T-helper 2 cell (primary cell): ENCODE measurements at places on chromosomes 16 and 17.
A peak's percentile ranks its signal among the peaks of the same experiment; 100 is the strongest.

GRCh38 chr16:55655897-55656681 lies at the start of gene SLC6A2:
TSS of gene SLC6A2 (plus strand) at chr16:55655988. CDS start at chr16:55656695, 707 bp downstream.
- DNase-seq = no peak

GRCh38 chr17:1972487-1973160 lies 52.5 kb downstream of the RTN4RL1 start:
- DNase-seq = no peak

DNA sequence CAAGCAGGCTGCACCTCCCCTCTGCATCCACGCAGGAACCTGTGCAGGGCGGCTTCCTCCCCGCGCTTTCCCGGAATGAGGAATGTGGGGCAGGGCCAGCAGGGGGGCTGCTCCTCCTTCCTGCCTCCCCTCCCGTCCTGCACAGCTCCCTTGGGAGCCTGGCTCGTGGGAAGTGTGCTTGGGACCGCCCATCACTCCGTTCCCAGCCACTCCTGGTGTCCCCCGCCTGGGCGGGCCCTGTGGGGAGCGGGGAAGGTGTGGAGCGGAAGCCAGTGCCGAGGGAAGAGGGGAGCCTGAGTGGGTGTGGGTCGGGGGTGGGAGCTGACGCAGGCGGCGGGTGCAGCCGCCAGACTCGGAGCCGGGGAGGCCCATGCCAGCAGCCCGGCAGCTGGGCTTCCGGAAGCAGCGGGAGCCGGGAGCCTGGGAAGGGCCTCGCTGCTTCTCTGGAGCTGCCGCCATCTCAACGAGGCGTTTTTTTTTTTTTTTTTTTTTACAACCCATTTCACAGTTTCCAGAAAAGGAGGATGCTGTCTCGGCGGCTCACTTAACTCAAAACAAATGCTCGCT lies 24.1 kb downstream of the BAHCC1 start:
- no peak for DNase-seq

GRCh38 chr17:17063546-17064122 lies 21.4 kb downstream of the MPRIP start:
- no peak for DNase-seq

DNA sequence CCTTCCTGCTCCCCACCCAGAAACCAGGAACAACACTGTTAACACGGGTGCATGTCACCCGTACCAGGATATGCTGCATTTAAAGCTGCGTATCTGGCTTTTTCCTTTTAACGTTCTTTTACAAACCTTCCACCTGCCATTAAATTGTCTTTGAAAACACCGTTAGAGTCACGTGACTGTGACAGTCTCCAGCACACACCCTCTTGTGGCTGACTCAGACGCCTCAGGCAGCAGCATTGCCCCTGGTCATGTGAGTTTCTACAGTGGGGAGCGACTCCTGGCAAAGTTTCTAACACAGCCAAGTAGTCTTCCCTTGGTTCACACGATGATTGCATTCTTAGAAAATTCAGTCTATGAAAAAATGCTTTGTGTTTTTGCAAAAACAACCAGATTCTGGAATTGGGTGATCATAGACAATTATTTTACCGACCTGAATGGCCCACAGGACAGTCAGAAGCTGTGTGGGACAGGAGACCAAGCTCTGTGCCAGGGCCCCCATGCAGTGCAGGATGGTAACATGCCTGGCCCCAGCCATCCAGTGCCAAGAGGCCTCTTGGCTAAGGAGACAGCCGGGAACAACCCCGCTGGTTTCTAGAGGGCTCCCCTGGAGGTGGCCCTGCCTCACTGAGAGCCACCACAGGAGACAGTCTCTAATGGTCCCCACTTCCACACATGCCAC lies 199.1 kb downstream of the KATNIP start:
- no peak for DNase-seq

DNA sequence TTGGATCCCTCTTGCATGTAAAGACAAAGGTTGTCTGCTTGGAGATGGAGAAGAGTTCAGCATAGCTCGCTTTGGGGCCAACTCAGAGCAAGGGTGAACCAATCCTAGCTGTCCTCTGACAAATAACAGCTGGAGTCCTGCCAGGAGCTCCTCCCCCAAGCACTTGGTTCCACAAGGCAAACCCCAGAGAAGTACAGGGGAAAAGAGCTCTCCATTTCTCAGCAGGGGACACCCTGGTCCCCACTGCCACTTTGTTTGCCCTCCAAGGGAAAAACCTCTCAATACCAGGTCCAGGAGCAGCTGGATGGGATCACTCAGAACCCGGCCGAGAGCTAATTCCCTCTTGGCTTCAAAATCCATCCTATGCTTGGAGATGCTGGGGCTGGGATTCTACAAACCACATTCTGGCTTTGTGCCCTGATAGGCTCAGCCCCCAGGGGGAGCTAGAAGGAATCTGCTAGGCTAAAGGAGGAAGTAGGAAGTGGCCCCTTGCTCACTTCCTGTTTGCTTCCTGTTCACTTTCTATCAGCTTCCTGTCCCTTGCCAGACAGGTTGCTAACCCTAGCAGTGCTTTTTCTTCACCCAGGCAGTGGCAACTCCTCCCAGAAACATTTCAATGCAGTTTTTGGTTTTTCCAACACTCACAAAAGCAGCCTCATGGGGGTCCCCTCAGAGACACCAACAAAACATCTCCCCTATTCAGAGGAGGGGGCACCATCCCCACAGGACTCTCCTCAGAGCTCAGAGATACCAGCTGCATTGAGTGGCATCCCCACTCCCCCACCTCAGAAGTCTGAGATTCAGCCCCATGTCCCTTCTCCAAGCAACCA lies 30.7 kb downstream of the CDRT4 start:
- DNase-seq = no peak

DNA sequence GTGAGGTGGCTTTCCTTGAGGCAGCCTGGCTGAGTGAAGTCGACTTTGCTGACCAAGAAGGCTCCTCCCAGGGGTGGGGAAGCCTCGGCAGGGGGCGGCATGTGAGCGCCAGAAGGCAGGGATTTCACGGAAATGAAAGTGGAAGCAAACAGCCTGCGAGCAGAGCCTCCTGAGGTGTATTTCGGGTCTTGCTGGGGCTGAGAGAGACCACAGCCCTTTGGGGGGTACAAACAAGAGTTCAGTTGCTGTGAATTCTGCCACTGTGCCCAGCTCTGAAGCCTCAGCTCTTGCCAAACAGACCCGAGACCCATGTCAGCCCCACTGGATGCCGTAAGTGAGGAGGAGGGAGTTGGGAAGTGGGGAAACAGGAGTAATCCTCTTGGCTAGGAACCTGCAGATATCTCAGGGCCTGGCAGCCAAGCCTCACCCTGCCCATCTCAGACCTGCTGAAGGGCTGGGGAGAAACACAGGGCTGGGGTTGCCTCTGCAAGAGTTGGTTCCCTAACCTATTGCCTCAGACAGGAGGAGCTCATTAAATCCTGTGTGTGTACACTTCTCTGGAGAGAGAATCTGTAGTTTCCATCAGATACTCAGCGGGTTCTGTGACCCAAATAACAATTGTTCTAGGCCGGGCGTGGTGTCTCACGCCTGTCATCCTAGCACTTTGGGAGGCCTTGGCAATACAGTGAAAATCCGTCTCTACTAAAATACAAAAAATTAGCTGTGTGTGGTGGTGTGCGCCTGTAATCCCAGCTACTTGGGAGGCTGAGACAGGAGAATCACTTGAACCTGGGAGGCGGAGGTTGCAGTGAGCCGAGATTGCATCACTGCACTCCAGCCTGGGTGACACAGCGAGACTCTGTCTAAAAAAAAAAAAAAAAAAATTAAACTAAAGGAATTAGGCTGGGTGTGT lies at the start of gene IFI35:
Gene IFI35, plus strand, starts transcription at position 146 of the 913 bp plus-strand sequence. Its CDS starts 164 bp downstream, at position 310.
- peak; percentile 71 for DNase-seq

DNA sequence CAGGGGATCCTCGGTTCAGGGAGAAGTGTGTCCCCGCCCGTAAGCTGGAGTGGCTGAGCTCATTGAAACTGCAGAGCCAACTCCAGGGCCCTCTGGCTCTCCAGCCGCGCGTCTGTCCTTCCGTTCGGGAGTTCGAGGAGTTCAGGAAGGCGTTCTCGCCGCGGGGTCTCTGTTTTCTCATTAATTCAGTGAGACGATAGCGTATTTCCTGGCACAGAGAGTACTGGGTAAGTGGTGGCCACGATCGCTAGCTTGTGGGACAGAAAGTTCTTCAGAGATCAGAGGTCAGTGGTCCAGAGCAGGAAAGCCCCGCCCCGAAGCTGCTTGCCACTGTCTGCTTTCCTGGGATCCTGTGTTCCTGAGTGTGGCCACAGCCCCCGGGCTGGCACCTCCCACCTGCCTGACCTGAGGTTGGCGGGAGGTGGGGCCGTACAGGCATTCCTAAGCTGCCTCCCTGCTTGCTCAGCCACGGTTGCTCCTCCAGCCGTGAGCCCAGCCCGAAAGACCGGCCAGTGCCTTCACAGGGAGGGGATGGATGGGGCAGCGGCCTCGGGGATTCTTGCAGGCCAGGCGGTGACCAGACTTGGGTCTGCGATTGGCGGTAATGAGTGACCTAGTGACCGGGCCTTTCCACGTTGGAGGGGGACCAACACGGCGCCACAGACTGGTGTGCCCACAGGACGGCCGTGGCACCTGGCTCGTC lies 8.9 kb downstream of the BAIAP2 start:
- no peak for DNase-seq

DNA sequence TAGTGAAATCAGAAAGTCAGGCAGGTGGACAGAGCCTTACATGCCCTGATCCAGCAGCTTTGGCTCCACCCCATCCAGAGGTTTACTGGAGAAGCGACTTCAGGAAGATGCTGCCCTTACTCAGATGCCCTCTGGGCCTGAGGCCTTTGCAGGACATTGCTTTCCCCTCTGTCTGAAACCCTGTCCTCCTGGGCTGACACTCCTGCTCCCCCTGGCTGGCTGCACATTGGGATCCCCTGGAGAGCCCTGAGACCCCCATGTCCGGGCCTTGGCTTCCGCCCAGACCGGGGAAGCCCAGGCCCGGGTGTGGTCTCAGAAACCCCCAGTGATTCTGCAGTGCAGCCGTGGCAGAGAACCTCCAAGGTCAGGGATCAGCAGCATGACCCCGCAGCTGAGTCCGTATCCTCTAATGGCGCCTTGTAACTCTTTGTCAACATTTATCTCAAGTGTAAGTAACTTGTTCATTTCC lies 36.6 kb downstream of the BCO1 start:
- DNase-seq = no peak

DNA sequence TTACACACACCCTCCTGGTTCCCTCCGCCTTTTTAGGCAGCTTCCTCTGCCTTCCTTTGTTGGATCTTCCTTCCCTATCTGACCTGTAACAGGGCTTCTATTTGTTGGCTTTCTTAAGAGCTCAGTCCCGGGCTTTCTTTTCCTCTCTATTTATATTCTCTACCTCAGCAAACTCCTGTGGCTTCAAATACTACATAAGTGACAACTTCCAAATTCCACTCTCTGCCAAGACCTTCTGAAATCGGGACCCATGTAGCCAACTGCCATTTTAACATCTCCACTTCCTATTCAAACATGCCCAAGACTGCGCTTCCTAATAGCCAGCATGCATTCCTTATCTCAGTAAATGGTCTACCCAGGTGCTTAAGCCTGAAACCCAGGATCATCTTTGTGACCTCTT lies 128.1 kb downstream of the MRTFB start:
- DNase-seq = no peak

DNA sequence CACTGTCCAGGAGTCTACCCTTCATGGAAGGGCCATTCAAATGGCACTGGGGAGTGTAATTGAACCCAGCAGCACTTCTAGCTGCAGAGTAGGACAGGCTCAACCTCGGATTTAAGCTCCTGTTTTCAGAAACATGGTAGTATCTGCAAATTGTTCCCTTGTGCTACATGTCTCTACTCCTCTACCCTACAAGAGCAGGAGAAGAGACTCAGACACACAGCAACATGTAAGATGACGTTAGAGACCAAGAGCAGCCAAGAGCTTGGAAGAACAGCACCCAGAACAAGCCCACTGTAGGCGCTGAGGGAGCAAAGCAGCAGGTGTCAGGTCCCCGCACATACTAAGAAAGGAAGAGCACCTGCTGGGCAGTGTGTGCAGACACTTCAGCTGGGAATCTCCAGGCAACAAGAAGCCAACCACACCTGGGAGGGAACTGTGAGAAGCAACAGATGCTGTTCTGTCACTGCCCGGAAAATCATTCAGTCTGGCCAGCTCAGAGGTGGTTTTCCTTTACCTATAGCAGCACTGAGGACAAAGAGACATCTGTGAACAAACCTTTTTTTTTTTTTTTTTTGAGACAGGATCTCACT lies 35.6 kb upstream of the MNT start:
- no peak for DNase-seq

GRCh38 chr16:86353148-86353547 lies 157.2 kb upstream of the FOXF1 start:
- no peak for DNase-seq

DNA sequence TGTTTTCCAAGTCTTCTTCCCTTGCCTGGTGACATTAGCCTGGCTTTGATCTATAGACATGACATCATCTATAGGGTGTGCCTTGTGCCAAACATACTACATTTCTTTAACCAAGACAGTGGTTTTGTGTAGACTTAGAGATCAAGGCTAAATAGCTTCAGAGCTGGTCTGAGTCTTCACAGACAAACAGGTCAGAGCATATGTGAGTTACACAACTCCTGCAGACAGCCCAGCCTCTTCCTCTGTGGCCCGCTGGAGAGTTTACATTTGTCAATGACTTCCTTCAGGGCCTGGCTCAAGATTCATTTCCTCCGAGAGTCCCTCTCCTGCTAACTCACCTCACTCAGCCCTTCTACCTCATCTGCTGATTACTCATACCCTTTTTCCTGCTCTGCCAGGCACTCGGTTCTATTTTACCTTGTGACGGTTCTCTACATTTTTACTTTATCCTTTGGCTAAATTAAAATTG lies 73.1 kb upstream of the TANC2 start:
- no peak for DNase-seq

GRCh38 chr17:539066-539465 lies 175.6 kb downstream of the VPS53 start:
- no peak for DNase-seq

DNA sequence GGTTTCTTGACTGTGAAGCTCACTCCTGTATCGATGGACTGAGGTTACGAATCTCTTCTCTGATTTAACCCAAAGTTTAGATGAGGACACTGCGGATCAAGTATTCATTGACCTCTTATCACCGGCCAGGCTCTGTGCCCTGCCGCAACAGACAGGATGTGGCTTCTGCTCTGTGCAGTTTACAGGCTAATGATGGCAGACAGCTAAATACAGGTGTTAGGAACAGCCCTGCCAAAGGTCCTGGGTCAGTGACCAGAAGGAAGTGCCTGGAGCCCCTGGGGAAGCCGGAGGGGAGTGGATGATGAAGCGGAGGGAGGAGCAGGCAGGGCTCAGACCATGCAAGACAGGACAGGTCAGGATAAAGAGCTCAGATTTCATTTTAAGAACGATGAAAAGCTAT lies 44.4 kb downstream of the HAPSTR1 start:
- peak; percentile 67 for DNase-seq

DNA sequence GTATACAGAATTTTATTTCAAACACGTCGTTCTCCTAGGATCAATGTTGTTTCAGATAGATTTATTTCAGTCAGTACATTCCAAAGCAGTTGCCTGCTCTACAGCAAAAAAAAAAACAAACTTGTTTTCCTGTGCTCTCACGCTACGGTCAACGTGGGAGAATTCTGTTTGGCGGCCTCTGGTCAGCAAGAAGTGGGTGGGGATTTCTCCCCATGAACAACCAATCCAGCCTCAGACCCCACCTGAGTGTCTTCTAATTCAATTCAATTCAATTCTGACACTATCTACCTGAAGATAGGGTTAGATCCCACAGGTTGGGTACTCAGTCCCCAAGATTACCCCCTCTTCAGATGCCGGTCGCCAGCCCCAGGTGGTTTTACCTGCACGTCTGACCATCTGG lies 22.1 kb downstream of the C17orf58 start:
- DNase-seq = no peak

- no peak for DNase-seq
These were observed at the start of gene KRT13 for GRCh38 chr17:41505007-41505808. TSS of gene KRT13 (minus strand) at chr17:41505612. CDS start at chr17:41505550, 62 bp downstream.

GRCh38 chr16:71412270-71413160 lies 29.3 kb downstream of the TLE7 start:
- peak; percentile 66 for DNase-seq

- DNase-seq = no peak
These were observed 483.5 kb downstream of the CDH13 start for GRCh38 chr16:83110269-83110668.
